Activated effector memory CD4-positive, alpha-beta T cell treated with anti-CD3 and anti-CD28 coated beads, Interleukin-2, amount 50 U/mL, for 16 hours (primary cell): ENCODE measurements at places on chromosomes 1 and 21.

GRCh38 chr1:110098222-110099026, 13.8 kb upstream of the UBL4B start:
- DNase-seq = no peak

GRCh38 chr1:98662356-98662670, 792 bp downstream of the SNX7 start:
- DNase-seq = no peak

DNA sequence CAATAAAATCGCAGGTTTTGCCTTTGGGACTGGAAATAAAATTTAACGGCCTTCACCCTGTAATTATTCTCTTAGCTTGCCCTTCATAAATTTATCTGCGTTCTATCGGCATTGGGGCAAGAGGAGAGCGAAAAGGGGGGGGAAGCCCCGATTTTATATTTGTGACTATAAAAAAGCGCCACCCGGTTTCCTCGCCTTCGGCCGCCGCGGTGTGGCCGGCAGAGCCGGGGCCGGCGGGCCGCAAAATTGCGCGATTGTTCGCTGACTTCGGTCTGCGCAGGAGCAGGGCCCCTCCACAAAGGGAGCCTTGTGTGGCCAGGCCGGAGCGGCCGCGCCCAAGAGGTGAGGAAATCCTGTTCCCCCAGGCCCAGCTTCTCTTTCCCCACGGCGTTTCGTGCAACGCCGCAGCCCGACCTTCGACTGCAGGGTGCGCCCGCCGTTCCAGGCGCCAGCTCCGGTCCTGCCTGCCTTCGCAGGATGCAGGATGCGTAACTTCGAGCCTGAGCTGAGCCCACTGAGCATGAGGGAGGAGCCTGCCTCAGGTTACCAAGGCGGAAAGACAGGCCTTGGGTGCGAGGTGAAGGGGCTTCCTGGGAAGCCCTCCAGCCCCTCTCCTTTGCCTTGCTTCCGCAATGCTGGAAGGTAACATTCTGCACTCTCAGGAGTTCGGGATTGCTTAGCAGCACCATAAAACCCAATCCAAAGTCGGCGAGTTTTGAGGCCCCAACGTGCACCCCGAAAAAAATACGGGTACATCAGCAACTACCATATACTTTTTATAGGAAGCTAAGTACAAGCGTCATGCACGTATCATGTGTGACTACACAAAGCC, 4.9 kb upstream of the TBX15 start:
- no peak for DNase-seq

- no peak for DNase-seq
These were observed 42.0 kb downstream of the UBIAD1 start for GRCh38 chr1:11314959-11315358.

GRCh38 chr1:39497585-39497984, 6.1 kb downstream of the BMP8A start:
- no peak for DNase-seq

- DNase-seq = no peak
These were observed 413.4 kb downstream of the HLX start for GRCh38 chr1:221292652-221293051.

GRCh38 chr1:29055160-29055559, 68.5 kb downstream of the TMEM200B start:
- no peak for DNase-seq

DNA sequence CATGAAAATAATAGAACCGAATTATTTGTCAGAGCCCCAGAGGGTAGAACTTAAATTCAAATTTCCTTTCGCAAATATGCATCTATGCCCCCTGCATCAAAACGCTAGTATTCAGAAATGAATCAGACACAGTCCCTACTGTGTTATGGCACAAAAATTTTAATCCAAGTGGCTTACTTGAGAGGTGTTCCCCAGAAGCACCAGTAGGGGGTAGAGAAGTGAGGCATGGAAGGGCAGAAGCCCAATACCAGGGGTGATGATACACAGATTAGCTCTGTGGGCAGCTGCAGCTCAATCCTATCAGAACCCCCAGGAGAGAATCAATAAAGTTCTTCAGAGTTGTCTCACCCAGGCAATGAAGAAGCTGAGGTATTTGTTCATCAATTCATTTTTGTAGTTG, 342.2 kb downstream of the OMA1 start:
- DNase-seq = no peak
